ENCODE measurements at places on chromosomes 2 and 18. TPM values are rescaled to one million over a fixed set of nuclear protein-coding genes. Genes with fewer than 3 reads are reported as not detected.

Gene NTSR2
- not detected for total RNA-seq

GRCh38 chr2:160168878-160169277, 31.2 kb downstream of the ITGB6 start:
- DNase-seq, result no peak
- no peak overlapping the region for H3K27ac ChIP-seq
- peak overlapping the region; percentile 5 for H3K4me3 ChIP-seq
- no peaks in the 10 kb centered on the region for H3K27me3 ChIP-seq

Gene TUBB8B
- not detected for total RNA-seq

DNA sequence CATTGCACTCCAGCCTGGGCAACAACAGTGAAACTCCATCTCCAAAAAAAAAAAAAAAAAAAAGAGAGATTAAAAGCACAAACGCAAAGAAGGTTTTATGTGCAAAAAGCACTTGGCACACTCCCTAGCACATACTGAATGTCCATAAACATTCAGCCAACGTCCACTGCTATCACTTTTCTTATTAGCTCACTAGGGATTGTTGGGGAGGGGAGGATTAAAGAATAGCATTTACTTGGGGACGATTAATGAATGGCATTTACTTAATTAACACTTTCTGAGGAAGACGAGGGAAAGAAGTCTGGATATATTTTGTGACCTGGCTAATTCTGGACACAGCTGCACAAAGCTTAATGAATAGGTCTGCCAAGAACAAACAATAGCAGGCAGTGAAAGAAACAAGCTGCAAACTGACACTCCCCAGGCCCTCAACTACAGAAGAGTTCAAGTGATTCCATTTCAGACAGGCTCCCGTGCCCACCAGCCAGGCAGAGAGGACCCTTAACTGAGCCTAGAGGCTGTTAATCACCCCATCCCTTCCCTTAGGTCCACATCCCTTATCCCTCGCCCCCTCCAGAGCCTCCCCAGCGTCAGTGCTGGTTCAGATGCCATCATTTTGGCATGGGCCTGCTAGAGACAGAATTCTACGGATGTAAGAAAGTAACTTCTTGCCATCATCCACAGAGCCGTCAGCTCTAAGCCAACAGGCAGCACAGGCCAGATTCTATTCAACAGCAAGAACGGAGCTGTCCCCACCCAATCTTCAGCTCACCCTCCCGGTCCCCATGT, 7.4 kb downstream of the CYB5A start:
- peaks cover 38% of the 10 kb centered on the region for H3K4me1 ChIP-seq
- H3K27ac ChIP-seq, result peak overlapping the region; percentile 12
- H3K36me3 ChIP-seq, result no peaks in the 10 kb centered on the region
- no peaks in the 10 kb centered on the region for H3K27me3 ChIP-seq
- no peak for DNase-seq
- H3K4me3 ChIP-seq, result no peak overlapping the region

DNA sequence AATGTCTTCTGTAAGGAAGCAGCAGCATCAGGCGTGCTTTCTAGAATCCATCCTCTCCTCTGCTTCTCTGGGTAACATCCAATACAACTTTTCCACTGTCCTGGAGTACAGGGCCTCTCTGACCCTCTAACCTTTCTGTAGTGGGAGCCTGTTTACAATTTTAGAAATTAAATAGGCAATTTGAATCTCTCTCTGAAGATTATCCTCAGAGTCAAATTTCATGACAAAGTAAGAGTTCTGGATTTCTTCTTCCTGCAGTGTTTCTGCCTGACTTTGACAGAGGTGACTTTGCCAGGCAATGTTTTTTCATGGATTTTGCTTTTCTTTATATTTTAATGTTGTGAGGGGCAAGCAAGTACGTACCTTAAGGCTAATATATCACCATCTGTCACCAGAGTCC, 558.4 kb downstream of the PARD3B start:
- no peak for DNase-seq
- H3K27ac ChIP-seq, result no peak overlapping the region
- peaks cover 4% of the 10 kb centered on the region for H3K4me1 ChIP-seq
- no peaks in the 10 kb centered on the region for H3K27me3 ChIP-seq

Gene ZNF804A
- total RNA-seq, result 2.0 TPM

Gene HOXD13
- 0.43 TPM for total RNA-seq

Gene IL37
- not detected for total RNA-seq

- no peak overlapping the region for H3K27ac ChIP-seq
- no peaks in the 10 kb centered on the region for H3K27me3 ChIP-seq
- DNase-seq, result no peak
- H3K4me3 ChIP-seq, result no peak overlapping the region
These were observed 65.7 kb upstream of the PPM1B start for GRCh38 chr2:44102790-44103562.

Gene EVX2
- total RNA-seq, result 0.10 TPM

DNA sequence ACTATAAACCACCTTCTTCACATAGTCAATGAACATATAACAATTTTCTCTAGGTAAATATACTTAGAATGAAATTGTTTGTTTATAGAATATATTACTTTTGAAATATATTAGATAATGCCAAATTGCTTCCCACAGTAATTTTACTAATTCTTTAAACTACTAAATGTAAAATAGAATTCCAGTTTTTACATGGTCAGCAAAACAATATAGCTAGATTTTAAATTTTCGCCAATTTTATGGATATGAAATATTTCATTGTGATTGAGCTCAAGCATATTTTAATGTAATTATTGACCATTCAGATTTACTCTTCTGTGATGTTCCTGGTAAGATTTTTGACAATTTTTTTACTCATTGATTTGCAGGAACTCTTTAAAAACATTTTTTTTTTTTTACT, 444.6 kb downstream of the PARD3B start:
- peaks cover 8% of the 10 kb centered on the region for H3K4me1 ChIP-seq
- peaks cover 6% of the 10 kb centered on the region for H3K36me3 ChIP-seq
- no peak overlapping the region for H3K27ac ChIP-seq
- no peak for DNase-seq
- no peaks in the 10 kb centered on the region for H3K27me3 ChIP-seq

Gene AQP12B
- total RNA-seq, result 0.10 TPM

GRCh38 chr18:48781163-48781987, 169.4 kb downstream of the SMAD7 start:
- peak overlapping the region; percentile 93 for H3K27ac ChIP-seq
- no peaks in the 10 kb centered on the region for H3K36me3 ChIP-seq
- peak; percentile 78 for DNase-seq
- peaks cover 59% of the 10 kb centered on the region for H3K4me1 ChIP-seq
- H3K27me3 ChIP-seq, result no peaks in the 10 kb centered on the region

DNA sequence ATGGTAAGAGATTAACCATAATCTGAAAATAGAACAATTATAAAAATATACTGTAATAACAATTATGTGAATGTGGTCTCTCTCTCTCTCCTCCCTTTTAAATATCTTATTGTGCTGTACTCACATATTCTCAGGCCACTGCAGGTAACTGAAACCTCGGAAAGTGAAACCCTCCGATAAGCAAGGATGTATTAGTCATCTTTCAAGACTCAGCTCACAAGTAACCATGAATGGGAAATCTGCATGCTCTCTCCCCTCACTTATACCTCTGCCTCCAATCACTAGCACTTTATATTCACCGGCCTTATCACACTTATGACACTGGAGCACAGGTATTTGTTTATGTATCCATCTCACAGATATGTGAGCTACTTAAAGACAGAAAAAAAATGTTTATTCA, 139.7 kb downstream of the LRP2 start:
- H3K27ac ChIP-seq, result no peak overlapping the region
- no peaks in the 10 kb centered on the region for H3K27me3 ChIP-seq
- DNase-seq, result no peak
- no peak overlapping the region for H3K4me3 ChIP-seq

Gene ATP5MC3
- 311 TPM for total RNA-seq

- H3K27me3 ChIP-seq, result no peaks in the 10 kb centered on the region
- no peak overlapping the region for H3K27ac ChIP-seq
- DNase-seq, result no peak
- peaks cover 10% of the 10 kb centered on the region for H3K36me3 ChIP-seq
These were observed 163.9 kb downstream of the COL4A4 start for GRCh38 chr2:227000123-227000522.

DNA sequence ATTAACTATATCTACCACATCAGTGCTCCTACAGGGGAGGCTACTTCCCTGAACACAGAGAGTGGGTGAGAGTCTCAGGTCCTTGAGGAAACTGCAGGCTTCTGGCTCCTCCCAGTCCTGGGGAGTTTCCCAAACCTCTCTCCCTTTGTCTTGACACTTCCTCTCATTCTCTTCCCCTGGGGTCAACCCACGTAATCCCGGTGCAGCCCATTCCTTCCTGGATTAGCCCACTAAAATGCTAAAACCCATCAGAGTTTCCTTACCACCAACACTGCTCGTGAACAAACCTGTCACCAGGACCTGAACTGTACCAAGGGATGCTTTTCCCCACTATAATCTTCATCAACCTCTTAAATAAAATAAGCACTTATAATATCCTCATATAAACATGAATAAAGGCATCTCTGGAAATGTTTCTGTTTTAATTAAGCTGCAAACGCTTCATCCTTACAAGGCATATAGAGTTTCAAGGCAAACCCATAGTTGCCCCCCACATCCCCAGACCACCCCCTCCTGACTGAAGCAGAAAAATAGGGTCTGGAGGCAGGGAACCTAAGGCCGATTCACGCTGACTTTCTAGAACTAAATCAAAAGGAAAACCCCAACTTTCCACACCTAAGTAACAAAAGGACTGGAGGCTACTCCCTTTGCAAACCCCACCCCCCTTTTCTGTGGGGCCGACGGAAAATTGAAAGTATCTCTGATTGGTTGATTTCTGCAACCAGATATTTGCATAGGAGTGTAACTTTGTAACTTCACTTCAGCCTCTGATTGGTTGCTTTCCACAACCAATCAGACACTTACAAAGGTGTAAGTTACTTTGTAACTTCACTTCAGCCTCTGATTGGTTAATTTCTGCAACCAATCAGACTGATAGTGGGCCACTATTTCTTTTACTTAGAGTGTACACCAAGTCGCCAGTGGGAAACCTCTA, 19.0 kb downstream of the TMSB10 start:
- H3K4me3 ChIP-seq, result no peak overlapping the region
- no peaks in the 10 kb centered on the region for H3K36me3 ChIP-seq
- DNase-seq, result no peak
- peaks cover 8% of the 10 kb centered on the region for H3K27me3 ChIP-seq
- peaks cover 15% of the 10 kb centered on the region for H3K4me1 ChIP-seq

GRCh38 chr2:184596819-184597411, 1.4 kb upstream of the ZNF804A start:
- peaks cover 72% of the 10 kb centered on the region for H3K27me3 ChIP-seq
- H3K36me3 ChIP-seq, result no peaks in the 10 kb centered on the region
- H3K4me3 ChIP-seq, result peak overlapping the region; percentile 88
- H3K4me1 ChIP-seq, result peaks cover 17% of the 10 kb centered on the region

Gene SLC4A3
- total RNA-seq, result 8.0 TPM

Gene MAP2
- total RNA-seq, result 37.5 TPM

Gene APLF
- 6.2 TPM for total RNA-seq

Gene WDFY1
- total RNA-seq, result 38.2 TPM

Gene REG3A
- 4.0 TPM for total RNA-seq

GRCh38 chr2:181672255-181673008, 7.9 kb downstream of the NEUROD1 start:
- no peak for DNase-seq
- no peak overlapping the region for H3K27ac ChIP-seq
- no peak overlapping the region for H3K4me3 ChIP-seq
- H3K4me1 ChIP-seq, result no peaks in the 10 kb centered on the region
- peaks cover 73% of the 10 kb centered on the region for H3K27me3 ChIP-seq
- H3K36me3 ChIP-seq, result no peaks in the 10 kb centered on the region

- no peak for DNase-seq
- H3K27me3 ChIP-seq, result peaks cover 6% of the 10 kb centered on the region
- no peak overlapping the region for H3K27ac ChIP-seq
- H3K4me3 ChIP-seq, result no peak overlapping the region
- peaks cover 4% of the 10 kb centered on the region for H3K36me3 ChIP-seq
These were observed 52.8 kb upstream of the ITGA6 start for GRCh38 chr2:172374318-172375240.

DNA sequence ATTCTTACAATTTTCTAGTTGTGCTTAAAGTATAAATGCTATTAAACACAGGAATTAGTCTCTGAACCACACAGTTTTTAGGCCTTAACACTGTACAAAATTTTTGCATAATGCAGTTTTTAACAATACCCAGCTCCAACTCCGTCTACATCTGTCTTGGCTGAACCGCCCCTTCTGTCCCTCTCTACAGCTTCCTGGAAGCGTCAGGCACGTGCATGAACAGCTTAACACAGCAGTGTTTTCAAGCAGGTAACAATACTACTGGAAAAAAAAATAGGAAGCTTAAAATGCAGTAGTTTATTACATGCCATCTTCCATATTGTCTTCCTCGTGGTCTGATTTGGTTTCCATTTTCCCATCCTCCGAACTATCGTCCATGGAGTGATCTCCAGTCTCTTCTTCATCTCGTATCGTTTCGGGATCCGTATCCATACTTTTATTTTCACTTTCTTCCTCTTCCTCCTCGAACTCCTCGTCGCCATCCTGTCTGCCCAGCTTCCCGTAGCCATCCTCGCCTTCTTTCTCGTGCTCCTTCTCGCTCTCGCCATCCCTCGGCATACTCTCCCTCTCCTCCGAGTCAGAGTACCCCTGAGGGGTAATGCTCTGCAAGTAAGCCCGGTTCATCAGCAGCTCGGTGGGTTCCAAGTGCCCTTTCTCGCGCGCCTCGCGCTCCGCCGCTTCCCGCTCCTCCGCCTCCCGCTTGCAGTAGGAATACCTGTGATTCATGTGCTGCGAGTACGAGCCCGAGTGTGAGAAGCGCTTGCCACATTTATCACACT, 130.6 kb downstream of the ZEB2 start:
- H3K4me3 ChIP-seq, result no peak overlapping the region
- H3K4me1 ChIP-seq, result no peaks in the 10 kb centered on the region
- peaks cover 13% of the 10 kb centered on the region for H3K36me3 ChIP-seq

Gene SALL3
- total RNA-seq, result 0.21 TPM

DNA sequence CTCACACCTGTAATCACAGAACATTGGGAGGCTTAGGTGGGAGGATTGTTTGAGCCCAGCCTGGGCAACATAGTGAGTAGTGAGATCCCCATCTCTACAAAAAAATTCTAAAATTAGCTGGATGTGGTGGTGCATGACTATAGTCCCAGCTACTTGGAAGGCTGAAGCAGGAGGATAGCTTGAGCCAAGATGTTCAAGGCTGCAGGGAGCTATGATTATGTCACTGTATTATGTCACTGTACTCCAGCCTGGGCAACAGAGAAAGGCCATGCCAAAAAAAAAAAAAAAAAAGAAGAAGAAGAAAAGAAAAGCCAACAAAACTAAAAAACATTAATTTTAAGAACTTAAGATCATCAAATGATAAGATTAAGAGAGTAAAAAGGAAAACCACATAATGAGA, 17.4 kb upstream of the NCOA1 start:
- no peaks in the 10 kb centered on the region for H3K27me3 ChIP-seq
- H3K36me3 ChIP-seq, result no peaks in the 10 kb centered on the region

Gene KCNG2
- not detected for total RNA-seq

DNA sequence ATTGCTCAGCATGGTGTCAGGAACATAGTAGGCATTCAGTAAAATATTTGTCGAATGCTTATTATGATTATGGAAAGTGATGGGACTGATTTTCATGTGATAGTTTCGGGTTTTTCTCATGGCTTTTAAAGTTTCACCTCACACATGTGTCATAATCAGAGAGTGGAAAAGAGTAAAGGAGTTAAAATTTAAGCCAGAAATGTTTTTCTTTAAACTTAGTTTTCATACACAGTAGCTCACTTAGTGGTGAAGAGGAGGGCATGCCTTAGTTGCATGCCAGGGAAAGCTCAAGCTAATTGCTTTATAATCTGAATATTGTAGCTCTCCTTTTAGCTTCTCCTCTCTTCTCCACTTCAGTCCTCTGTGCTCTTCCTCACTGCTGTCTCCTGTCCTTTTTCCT, 38.0 kb downstream of the EHBP1 start:
- no peak for DNase-seq
- H3K36me3 ChIP-seq, result peaks cover 5% of the 10 kb centered on the region
- H3K27me3 ChIP-seq, result no peaks in the 10 kb centered on the region
- H3K4me1 ChIP-seq, result peaks cover 23% of the 10 kb centered on the region
- H3K27ac ChIP-seq, result peak overlapping the region; percentile 16

Gene MOB4
- total RNA-seq, result 27.3 TPM

Gene EGR4
- total RNA-seq, result 1.2 TPM

Gene NCKAP5
- 7.7 TPM for total RNA-seq

Measured in type B pancreatic cell (in vitro differentiated cells).